Glutamatergic neuron (in vitro differentiated cells): ENCODE measurements at places on chromosomes 5 and 9. TPM values are rescaled to one million over a fixed set of nuclear protein-coding genes. Genes with fewer than 3 reads are reported as not detected.
A peak's percentile ranks its signal among the peaks of the same experiment; 100 is the strongest.

- peak; percentile 100 for DNase-seq
Measured at GRCh38 chr9:19408693-19409400, at the start of gene ACER2. TSS of gene ACER2 (plus strand) at chr9:19409009. CDS start at chr9:19409085, 76 bp downstream.

DNA sequence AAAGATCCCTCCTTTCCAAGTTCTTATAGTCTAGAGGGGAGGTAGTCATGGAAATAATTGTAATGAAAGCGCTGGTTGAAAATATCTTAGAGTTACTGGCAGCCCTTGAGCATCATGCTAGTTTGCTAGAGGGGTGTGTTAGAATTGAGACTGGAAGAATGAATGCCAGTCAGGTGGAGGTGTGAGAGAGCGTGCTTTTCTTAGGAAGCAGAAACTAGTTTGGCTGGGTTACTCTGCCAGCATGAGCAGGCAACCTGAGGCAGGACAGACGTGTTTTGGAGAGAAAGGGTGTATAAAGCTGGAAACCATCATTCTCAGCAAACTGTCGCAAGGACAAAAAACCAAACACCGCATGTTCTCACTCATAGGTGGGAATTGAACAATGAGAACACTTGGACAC lies 43.6 kb upstream of the DHFR start:
- no peak for DNase-seq

- no peak for DNase-seq
Measured at GRCh38 chr5:143054480-143054941, 284.3 kb downstream of the ARHGAP26 start.

- DNase-seq, result peak; percentile 95
Measured at GRCh38 chr9:93159601-93160471, 24.1 kb upstream of the WNK2 start.

DNA sequence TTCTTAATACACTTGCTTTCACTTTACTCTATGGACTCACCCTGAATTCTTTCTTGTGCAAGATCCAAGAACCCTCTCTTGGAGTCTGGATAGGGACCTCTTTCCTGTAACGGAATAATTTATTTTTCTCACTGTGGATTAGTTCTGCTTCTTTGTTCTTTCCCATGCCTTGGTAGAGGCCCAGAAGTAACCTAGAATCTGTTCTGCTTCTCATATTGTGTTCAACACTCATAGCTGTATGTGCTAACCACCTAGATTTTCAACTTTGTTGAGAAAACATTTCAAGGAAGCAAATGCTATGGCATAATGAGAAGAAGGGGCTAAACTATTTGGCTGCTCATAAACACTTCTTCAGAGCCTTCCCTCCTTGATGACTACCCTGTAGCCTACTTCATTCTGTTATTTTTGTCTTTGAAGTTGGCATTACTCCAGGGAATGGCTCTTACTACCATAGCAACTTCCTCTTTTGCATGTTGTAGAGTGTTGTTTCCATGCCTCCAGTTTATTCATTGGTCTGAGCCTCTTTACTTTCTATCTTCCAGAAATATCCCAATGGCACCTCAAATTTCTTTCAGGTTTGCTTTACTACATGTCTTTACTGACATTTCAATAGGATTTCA lies 74.3 kb downstream of the KIAA0825 start:
- DNase-seq, result no peak

DNA sequence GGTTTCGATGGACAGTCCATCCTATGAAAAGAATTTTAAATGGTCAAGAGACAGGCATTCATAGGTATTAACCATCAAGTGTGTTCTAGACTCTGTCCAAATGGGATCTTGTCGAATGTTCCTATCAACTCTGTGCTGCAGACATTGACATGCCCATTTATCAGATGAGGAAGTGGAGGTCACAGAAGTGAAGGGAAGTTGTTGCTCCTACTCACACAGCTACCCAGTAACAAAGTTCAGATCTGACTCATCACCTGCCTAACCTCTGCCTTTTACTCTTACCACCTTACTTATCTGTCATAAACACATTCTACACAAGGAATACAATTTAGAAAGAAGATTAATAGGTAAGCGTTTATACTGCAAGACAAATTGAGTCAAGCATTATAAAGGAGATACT lies 426.2 kb upstream of the BRINP1 start:
- no peak for DNase-seq

DNA sequence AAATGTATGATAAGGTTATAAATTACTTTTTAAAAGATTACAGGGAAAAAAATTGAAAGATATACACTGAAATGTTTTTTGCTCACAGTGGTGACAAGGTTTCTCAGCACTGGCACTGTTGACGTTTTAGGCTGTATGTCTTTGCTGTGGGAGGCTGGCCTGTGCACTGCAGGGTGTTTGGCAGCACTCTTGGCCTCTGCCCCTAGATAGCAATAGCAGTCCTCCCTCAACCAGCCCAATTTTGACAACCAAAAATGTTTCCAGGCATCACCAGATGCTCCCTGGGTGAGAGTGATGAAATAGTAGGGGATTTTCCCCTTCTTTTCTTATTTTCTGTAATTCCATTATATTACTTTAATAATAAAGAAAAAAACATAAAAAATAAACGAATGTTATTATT lies 3.3 kb downstream of the CD274 start:
- no peak for DNase-seq

- no peak for DNase-seq
Measured at GRCh38 chr5:66987126-66987525, 209.5 kb downstream of the CD180 start.

- no peak for DNase-seq
Measured at GRCh38 chr5:156694598-156694997, 155.5 kb upstream of the PPP1R2B start.

- peak; percentile 66 for DNase-seq
Measured at GRCh38 chr5:180784497-180785097, 18.0 kb downstream of the MGAT1 start.

GRCh38 chr5:88396751-88397281 lies 128.2 kb upstream of the TMEM161B start:
- no peak for DNase-seq

DNA sequence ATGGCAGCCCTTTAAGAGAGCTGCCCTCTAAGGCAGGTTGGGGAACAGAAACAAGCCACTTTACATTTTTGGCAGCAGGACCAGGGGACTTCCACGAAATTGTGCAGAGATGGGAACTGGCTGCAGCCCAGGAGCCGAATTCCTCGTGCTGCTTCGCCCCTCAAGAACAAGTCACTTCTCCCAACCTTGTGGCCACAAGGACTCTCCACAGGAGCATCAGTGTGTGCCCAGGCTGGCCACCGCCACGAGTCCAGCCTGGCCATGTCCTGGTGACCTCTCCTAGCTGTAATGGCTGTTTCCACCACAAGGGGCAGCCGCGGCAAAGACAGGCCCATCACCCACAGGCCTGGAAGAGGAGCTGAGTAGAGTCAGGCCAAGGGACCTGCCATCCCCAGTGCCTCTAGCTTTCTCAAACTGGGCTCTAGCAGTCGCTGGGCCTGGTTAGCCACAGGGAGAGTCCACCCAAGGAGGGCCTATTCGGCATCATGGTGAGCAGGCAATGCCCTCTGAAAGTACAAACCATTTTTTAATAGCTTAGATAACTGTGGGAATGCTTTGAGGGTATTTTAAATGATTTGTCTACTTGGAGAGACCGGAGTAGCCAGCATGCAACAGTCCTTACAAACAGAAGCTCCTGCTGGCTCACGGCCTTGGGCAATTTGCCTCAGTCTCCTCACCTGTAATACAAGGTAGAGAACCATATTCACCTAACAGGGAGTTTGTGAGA lies 129.0 kb downstream of the COL23A1 start:
- DNase-seq, result peak; percentile 92

DNA sequence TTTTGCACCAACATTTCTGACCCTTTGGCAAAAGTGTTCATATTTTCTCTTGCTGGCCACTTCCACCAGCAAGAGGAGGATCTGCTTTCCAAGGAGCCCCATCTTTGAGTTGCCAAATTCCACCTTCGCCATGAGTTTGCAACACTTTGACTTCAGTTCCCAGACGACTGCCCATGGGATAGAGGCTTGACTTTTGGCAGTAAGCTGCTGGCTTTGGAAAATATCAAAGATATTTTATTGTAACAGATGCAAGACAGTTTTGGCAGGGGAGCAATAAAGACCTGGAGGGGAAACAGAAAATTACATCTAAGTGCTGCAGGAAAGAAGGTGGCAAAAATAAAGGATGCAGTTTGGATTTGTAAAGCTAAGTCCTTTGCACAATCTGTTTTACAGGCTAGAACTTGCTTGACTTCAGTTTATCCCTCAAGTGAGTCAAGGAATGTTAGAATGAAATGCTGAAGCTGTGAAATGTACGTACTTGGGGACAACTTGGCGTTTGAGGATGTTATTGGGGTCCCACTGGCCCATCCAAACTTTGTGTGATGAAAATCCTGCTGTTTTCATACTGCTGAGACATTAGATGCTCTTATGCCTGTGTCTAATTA lies 232.9 kb downstream of the GOLPH3 start:
- DNase-seq, result no peak

GRCh38 chr9:9893837-9894236 lies 719.0 kb downstream of the PTPRD start:
- no peak for DNase-seq

- DNase-seq, result no peak
Measured at GRCh38 chr5:11981986-11982385, 77.7 kb upstream of the CTNND2 start.

GRCh38 chr5:172403817-172404216 lies 50.5 kb downstream of the SH3PXD2B start:
- DNase-seq, result no peak

- no peak for DNase-seq
Measured at GRCh38 chr9:94827584-94828304, 101.2 kb downstream of the AOPEP start.

- no peak for DNase-seq
Measured at GRCh38 chr9:34508463-34508862, 14.3 kb downstream of the ENHO start.

DNA sequence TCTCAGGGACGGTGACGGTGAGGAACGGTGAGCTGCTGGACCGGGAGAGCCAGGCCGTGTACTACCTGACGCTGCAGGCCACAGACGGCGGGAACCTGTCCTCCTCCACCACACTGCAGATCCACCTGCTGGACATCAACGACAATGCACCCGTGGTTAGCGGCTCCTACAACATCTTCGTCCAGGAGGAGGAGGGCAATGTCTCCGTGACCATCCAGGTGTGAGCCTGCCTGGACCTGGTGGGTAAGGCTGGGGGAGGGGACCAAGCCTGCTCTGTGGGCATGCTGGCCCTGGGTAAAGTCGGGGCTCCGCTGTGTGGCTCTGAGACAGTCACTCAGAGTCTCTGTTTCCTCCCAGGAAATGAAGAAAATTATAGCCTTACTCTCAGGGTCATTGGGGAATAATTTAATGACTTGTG lies 29.3 kb downstream of the CDHR2 start:
- peak; percentile 70 for DNase-seq

- DNase-seq, result no peak
Measured at GRCh38 chr5:151224372-151224771, 480 bp upstream of the CCDC69 start.

- no peak for DNase-seq
Measured at GRCh38 chr9:28810388-28811075, 1237.3 kb upstream of the C9orf72 start.

DNA sequence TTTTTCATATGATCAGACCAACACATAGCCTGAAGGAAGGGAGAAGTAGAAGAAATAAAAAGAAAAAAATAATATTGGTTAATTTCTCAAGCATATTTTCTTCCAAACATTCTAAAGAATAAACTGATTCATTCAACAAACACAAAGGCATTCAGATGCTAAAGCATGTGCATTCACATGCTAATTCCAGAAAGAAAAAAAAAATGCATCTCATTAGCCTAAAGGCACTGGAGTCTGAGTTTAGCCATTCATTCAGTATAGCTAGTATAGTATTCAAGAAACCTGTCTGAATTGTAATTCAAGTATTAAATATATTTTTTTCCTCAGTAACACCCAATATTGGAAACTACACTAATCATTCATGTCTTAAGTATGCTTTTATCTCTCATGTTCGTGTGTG lies 61.0 kb upstream of the FER start:
- DNase-seq, result no peak

DNA sequence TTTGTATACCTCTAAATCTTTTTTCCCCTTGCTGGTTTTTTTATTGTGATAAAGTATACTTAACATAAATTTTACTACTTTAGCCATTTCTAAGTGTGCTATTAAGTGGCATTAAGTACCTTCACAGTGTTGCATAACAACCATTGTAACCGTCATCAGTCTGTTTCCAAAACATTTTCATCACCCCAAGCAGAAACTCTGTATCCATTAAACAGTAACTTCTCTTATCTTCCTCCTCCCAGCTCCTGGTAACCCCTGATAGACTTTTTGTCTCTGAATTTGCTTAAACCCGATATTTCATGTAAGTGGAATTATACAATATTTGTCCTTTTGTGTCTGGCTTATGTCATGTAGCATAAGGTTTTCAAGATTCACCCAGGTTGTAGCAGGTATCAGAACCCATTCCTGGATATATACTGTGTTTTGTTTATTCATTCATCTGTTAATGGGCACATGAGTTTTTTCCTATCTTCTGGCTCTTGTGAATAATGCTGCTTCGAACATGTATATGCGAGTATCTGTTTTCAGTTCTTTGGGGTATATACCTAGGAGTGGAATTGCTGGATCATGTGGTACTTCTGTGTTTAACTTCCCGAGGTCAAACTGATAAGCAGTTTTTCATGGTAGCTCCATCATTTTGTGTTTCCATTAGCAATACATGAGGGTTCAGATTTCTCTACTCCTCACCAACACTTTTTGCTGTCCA lies 66.4 kb downstream of the EHMT1 start:
- no peak for DNase-seq

DNA sequence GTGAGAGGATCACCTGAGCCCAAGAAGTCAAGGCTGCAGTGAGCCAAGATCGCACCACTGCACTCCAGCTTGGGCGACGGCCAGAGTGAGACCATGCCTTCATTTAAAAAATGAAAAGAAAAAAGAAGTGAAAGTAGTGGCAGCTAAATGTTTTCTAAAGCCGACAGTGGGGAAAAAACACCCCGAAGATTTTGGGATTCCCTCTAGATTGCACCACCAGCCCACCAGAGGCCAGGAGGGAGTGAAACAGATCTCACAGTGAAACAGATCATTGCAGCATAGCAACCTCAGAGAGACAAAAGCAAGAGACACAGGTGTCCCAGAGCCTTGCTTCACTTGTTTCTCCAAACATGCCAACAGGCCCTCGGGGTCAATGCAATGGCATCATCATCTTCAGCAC lies 156.8 kb downstream of the PAX5 start:
- no peak for DNase-seq

- DNase-seq, result no peak
Measured at GRCh38 chr5:120613729-120614128, 149.6 kb downstream of the PRR16 start.

The LHX6 gene
- total RNA-seq, result 2.8 TPM

The FIBCD1 gene
- not detected for total RNA-seq

The PIP5K1B gene
- total RNA-seq, result 0.27 TPM

The FBLL1 gene
- 66.2 TPM for total RNA-seq

The ACTBL2 gene
- not detected for total RNA-seq

The RAD23B gene
- total RNA-seq, result 145 TPM

The SPATA6L gene
- 0.59 TPM for total RNA-seq

The FOXD4L4 gene
- 0.20 TPM for total RNA-seq

The FOXD1 gene
- total RNA-seq, result 2.8 TPM

The CENPH gene
- total RNA-seq, result 9.5 TPM

The SLC2A8 gene
- total RNA-seq, result 30.6 TPM

The HTR1A gene
- total RNA-seq, result 1.2 TPM
